Omental fat pad (tissue), 4 donors: ENCODE measurements at places on chromosomes 2 and 18.

DNA sequence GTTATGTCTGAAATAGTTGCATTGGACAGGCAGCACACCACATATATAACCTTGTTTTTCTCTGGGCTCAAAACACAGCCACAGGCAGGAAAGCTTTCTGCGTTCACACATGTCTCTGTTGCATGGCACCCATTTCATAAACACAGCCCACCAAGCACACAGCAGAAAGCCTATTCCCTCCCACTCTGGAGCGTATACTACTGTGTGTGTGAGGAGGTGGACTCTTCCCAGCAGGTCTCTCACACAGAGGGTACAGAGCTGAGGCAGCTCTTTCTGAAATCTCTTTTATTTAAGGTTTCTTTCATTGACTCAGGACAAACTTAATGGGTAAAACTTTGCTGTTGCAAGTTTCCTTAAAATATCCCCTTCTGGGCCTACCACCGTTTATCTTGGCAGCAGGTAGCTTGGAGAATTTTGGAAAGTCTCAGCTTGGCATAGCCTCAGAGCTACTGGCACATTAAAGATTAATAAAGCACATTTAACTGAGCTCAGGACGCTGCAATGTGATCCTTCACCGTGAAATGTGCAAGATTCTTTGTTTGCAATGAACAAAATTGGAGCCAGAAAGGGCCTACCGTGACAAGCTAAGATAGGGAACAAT is 105.1 kb upstream of the NCKAP5 start:
- no peak for DNase-seq

GRCh38 chr2:171173087-171173486 is 12.4 kb upstream of the TLK1 start:
- DNase-seq, result no peak

DNA sequence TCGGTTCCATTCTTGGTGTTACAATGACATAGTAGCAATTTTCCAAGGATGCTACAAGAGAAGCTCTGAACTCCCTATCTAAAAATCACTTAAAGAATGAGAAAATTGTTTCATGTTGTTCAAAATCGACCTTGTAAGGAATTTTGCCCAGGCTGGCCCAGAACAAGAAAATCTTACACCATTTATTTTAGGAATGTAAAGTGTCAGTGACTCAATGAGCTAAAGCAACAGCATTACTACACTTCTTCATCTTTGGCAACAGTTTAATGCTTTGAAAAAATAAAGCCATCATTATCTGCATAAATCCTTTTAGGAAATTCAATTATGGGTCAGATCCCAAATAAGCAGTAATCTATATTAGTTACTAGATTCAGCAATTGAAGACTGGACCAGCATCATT is 38.6 kb downstream of the SLC25A12 start:
- no peak for DNase-seq

DNA sequence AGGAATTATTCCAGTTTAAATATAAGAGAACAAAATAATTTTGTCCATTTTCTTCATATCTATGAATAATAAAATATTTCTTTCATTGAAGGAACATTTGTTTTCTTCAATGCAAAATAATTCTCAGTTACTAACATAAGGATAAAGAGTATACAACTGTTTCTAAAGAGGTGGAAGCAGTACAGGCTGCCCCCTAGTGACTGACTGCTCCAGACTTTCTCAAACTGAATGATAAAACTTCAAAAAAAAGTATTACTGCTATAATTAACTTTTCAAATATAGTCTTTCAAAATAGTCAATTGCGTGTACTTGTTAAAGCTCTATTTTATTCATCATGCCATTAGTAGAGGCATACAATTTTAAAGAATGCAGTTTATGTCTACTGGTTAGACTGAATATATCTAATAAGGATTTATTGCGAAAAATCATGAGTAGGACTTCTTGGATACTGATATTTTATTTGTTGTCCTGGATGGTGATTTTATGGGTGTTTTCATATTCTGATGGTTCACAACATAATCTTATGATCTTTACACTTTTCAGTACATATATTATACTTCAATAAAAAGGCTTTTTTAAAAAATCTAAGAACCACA is 100.1 kb downstream of the WDPCP start:
- no peak for DNase-seq

DNA sequence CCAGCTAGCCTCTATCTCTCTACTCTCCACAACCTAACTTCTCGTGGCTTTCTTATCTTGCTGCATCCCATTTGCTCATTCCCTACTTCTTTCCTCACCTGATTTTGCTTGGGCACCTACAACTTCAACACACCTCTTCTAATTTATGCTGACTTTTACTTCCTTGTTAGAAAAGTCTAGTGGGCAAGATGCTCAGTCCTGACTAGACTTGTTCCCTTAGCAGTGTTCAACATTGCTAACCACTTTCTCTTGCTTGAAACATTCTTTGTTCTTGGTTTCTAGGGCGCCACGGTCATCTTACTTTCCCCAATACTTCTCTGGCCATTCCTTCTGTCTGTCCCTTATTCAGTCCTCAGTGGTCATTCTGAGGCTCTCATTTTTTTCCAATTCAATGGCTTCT is 454.7 kb upstream of the CWC22 start:
- DNase-seq, result no peak

GRCh38 chr2:169528271-169528701 is 18.8 kb downstream of the KLHL41 start:
- DNase-seq, result peak; percentile 89

- DNase-seq, result no peak
Observed at GRCh38 chr2:35294636-35295263, 1060.8 kb upstream of the CRIM1 start.

DNA sequence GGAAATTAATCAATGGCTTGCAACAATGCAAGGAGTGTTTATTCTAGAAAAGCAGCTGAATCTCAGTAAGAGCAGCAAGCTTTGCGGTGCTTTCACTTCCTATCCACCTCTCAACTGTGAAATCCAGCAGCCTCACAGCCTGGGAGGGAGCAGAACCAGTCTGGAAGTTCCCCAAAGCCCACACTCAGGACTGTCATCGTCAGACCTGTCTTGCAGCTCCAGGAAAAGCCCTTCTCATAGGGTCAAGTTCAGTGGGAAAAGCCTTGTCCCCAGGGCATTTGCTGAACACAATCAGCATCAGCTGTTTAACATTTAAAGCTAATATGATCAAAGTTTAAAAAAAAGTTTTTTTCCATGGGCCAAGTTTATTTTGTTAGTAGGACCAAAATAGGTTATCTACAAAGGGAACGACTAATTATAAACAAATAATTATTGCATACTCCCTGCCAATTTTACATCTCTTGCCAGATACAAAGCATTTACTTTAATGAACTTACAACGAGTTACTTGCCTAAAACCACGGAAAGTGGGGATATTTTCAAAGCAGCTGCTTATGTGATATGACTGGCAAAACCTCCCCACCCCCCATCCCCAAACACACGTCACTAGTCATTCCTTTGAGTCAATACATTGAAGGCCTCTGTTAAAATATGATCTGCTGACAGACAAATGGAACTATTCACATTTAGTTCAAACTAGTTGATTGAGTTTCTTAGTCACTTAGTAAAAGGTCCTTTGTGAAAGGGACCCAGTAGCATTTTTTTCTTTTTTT is 36.8 kb downstream of the PARD6G start:
- no peak for DNase-seq

- no peak for DNase-seq
Observed at GRCh38 chr2:180761224-180761623, 219.2 kb upstream of the UBE2E3 start.

GRCh38 chr2:184906709-184907108 is 308.4 kb downstream of the ZNF804A start:
- DNase-seq, result no peak

GRCh38 chr18:36511791-36512352 is 214.4 kb downstream of the FHOD3 start:
- DNase-seq, result no peak

DNA sequence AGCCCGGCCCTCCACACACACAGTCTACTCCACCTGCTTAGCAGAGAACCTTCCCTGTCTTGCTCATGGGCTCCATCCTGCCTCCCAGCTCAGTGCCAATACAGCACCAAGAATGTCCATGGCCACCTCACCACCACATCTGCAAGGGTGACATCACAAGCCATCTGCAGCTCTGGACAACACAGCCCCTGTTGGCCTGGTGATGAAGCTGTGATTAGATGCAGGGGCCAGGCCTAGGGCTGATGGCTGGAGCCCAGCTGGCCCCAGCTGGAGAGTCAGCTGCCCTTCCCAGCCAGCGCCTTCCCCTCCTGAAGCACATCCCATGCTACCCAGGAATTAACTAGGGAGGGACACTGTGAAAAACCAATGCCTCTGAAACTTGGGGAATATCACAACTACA is 91.1 kb downstream of the TTC32 start:
- DNase-seq, result no peak

DNA sequence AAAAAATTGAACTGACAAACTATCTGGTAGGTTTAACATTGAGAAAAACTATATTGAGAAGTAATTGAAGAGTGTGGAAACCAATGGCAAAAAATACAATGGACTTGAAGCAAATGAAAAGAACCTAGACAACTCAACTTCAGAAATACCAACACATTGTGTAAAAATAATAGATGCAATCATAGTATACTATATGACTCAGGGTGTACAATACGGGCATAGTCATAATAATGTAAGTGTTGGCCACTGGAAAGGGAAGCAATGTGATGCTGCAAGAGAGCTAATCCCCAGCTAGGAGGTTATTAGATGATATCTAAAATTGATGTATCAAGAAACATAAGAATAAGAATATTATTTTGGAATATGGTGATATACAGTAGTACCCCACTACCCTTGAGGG is 45.3 kb downstream of the SMAD7 start:
- no peak for DNase-seq

DNA sequence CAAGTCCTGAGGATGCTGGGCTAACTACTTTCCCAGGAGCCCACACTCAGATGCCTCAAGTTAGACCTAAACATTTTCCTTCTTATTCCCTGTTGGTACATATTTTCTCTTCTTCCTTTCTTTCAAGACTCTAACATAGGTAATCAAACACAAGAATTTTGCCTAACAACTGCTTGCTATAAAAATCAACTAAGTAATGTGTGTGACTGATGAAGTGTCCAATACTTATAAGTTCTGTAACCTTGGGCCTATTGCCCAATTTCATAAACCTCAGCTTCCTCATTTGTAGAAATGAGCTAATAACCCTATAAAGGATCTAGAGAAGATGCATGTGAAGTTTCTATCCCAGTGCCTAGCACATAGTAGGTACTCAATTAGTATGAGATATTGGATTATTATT is 31.6 kb upstream of the PIK3C3 start:
- DNase-seq, result no peak

DNA sequence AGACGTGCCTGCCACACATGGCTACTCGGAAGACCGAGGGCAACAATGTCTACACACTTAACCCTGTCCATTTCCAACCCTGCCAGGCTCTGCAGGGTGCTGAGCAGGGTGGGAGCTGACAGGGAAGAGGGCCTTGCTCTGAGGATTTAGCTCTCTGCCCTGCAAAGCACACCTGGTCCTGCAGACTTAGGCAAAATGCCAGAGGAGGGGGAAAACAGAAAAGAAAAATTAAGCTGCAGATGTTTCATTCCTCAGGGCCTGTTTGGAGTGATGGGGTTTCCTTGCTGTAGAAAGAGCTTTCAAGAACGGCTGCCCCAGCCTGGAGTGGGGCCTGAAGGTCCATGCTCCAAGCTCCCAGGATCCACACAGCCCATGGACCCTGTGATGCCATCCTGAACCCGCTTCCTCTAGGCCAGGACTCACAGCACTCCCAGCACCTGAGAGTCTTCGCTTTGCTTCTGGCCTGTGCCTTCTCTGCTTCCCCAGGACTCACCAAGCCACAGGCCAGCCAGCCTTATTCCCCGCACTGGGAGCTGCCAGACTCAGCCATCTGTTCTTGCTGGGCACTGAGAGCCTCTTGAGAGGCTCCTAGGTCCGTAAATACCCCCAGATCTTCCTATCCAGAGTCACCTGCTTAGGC is 9.1 kb upstream of the TEX51 start:
- DNase-seq, result no peak

- no peak for DNase-seq
Observed at GRCh38 chr2:171668183-171668582, 19.1 kb upstream of the DYNC1I2 start.

DNA sequence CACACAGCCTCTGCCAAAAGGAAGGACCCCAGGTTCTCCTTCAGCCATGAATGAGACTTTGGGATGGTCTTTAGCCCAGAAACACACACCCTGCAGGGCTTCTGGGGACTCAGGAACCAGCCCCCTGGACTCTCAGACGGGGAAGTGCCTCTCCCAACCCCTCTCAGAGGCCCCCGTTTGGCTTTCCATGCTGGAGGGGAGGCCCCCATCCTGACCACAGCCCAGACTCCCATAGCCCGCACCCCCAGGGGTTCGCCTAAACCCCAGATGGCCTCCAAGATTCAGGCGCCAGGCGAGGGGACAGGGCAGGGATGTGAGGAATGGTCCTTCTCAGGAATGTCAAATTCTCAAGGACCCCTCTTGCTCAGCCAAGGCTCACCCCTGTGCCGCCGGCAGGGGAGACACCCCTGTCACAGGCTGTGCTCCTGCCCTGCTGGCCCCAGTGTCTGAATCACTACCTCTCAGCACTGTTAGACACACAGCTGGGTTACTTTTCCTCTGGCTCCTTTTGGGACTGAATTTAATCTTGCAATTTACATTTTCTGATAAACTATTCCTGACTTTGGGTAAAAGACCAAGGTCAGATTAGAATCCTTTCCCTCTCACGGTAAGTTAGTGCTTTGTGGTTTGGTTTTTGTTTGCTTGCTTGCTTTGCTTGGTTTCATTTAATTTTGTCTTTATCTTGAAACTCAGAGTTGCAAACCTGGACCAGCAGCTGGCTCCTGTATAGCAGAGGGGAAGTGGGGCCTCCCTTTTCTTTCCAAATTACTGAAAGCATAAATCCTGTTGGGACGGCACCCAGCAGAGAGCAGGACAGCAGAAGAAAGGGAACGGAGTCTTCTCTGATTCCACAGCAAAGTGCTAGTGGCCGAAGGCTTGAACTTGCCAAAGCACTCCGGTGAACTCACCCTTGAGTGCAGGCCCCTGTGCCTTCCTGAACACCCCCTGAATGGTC is 198.9 kb upstream of the RAB6C start:
- DNase-seq, result no peak

DNA sequence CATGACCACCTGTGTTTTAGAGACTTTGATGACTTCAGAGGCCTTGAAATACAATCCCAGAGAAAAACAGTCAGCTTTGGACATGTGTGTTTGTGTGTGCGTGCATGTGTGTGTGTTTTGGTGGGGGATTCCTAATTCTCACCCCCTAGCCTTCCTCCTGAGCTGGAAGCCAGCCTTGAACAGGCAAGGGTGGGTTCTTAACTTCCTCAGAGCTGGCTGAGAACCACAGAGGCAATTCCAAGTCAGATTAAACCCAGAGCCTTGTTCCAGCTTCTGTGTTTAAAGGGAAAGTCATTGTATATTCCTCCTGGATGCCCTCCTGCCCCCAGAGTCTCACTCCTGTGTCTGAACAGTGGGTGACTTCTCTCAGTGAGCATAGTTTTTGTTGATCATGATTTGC is 45.2 kb upstream of the MGAT4A start:
- DNase-seq, result no peak
